ENCODE measurements at places on chromosomes 13 and 19.

GRCh38 chr13:33105387-33106005, 89.3 kb downstream of the KL start:
- DNase-seq = no peak

DNA sequence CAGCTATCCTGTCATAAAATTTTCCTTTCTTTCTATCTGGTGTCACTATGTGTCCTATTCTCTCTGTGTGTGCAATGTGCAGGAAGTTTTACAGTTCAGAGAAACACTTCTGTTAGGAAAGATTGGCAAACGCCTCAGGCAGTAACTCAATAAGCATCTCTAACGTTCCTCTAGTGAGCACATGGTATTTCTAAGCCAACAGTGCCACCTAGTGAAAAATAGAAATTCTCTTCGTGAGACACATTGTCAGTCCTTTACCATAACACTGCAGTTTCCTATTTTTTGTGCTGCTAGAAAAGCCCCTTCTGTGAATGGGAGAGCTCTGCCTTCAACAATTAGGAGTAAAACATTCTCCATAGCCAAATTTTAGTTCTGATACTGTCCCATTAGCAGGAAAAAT, 50.7 kb downstream of the ZNF723 start:
- no peak for DNase-seq

DNA sequence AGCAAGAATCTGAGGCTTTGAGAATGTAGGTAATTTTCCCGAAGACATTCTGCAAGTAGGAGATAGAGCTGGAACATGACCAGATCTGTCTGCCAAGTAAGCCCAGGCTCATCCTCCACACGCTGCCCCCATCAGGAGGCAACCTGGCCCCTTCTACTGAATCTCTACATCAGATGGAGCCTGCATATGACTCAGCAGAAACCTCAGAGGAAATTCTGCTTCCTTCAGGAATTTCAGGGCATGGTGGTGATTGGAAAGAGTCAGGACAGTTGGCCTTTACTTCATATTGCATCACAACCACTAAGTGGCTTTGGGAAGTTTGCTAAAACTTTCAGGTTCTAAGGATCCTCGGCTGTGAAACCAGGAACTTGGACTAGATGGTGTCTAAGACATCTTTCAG, 85.2 kb downstream of the LRRC63 start:
- DNase-seq = no peak

DNA sequence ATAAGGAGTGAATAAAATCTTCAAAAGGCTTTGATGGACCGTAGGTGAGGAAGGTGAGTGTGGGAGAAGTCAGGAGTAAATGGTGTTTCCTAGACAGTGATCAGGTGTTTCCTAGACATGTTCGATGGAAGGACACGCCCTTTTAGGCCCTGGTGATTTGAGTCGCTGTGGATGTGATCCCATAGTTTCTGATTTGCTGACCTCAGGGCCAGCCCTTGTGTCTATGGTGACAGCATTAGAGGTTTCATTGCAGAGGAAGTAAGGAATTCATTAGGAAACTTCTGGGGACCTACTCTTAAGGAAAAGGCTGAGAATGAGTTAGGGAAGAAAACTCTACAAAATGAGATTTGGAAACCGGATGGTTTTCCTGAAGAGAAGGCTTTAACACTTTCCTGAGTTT, 31.5 kb upstream of the RNF113B start:
- DNase-seq = no peak

GRCh38 chr13:112645327-112645914, 44.4 kb upstream of the ATP11A start:
- no peak for DNase-seq

DNA sequence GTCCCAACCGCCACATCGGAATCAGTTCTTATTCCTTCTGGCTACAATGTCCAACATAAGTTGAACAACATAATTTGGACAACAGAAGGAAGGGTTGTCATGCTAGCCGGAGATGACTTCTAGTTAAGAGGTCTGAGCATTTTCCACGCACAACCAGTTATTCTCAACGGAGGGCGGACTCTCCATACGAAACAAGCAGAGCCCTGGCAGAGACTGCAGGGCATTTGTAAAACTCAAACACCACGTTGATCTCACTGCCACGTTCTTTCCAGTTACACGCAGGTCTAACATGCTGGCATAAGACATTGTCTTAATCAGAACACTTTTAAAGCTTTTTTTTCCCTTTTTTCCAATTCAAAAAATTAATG, 38.3 kb upstream of the DCUN1D2 start:
- no peak for DNase-seq

DNA sequence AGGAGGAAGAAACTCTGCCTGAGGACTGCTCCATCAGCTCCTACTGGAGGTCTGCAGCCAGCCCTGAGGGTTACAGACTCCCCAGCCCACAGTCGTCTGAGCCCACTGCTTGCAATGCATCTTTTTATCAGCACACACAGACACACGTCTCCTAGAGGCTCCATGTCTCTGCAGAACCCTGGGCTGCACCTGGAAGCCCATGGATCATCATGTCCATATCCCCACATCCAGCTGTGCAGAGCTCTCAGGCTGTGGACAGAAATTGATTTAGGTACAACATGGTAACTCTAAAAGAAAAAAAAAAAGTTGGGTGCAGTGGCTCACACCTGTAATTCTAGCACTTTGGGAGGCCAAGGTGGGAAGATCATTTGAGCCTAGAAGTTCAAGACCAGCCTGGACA, 32.9 kb upstream of the ISYNA1 start:
- DNase-seq = no peak

DNA sequence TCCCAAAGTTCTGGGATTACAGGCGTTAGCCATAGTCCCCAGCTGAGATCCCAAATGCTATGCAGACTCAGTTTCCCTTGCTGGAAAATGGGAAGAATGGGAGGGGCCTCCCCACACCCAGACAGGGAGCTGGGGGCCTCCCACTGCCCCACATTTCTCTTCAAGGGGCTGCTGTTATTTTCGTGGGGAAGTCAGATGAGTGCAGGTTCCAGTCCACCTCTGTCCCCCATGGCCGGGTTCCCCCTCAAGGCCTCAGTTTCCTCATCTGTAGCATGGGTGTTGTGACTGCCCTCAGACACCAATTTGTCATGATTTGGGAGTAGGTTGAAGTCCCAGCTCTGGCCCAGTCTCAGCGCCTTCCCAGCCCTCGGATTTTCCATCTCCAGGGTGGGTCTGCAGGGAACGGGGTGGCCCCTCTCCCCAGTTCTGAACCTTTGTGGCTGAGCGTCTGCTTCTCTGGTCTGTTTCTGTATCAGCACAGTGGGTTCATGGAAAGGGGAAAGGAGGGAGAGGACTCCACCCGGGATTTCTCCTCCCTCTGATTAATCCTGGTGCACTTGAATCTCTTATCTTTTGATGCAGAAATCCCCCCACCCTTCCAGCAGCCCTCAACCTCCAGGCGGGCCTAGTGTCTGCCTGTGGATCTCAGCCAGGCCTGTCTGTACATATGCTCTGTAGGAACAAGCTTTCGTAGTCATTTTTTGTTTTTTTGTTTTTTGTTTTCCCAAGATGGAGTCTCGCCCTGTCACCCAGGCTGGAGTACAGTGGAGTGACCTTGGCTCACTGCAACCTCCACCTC, 12.2 kb downstream of the NFIC start:
- no peak for DNase-seq

DNA sequence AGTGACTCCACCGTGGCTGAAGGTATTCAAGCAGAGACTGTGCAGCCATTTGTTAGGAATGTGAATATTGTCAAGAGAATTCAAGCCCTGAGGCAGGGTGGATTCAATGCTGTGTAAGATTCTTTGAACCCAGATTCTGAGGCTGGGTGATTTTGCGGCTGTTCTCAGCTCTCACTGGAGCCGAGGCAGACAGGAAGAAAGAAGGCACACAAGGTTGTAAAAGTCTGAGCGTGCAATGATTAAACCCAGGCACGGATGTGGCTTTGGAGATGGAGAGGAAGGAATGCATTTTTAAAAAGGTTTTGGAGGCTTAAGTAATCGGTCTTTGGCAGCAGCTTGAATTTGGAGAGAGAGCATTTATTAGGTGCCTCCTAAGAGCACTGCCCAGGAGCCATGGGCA, 187.9 kb downstream of the KATNAL1 start:
- DNase-seq = no peak

GRCh38 chr13:43648733-43649132, 138.0 kb downstream of the ENOX1 start:
- no peak for DNase-seq

DNA sequence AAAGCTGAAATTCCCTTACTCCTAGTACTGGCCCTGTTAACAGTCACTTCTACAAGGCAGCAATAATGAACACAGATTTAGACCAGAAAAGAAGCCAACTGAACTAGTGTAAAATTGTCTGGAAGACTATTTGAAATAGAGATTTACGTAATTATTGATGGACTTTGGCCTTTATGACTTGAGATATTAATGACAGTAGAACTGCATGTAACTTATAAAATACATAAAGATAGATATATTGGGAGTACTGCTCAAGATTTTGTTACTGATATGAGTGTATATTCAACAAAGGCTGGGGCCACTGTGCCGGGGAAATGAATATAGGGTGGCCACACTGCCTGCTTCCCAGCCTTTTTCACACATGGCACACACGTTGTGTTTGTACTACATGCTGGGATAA, 88.8 kb downstream of the STARD13 start:
- no peak for DNase-seq
